ENCODE measurements at places on chromosomes 6 and 20.

DNA sequence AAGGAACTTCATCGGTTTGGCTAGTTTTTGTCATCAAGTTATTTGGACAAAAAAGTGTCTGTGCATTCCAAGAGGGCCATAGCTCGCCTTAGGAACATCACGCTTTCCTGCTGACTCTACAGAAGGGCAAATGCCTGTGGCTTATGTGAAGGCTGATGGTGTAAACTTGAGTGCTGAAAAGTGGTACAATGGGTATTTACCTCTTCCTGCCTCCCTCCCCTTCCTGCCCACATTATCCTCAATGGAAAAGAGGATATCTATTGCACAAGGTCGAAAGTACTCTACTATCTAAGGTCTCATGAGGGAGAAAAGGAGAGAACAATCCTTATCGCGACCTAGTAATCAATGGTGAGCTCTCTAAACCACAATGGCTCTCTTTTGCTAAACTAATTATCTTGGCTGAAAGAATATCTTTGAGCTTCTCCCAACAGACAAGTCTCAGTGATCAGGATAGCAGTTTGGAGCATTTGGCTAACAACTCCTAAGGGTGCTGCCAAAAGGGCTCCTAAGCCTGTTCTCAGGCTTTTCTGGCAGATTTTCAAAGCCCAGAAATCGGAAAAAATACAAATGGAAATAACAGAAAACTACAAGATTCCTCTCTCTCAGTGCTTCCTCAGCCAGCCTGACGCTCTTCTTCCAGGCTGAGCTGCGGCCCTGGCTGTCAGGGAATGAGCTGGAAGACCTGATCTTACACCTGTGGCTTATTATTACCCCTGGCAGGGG is 42.6 kb upstream of the ENPP1 start:
- no peak for DNase-seq

DNA sequence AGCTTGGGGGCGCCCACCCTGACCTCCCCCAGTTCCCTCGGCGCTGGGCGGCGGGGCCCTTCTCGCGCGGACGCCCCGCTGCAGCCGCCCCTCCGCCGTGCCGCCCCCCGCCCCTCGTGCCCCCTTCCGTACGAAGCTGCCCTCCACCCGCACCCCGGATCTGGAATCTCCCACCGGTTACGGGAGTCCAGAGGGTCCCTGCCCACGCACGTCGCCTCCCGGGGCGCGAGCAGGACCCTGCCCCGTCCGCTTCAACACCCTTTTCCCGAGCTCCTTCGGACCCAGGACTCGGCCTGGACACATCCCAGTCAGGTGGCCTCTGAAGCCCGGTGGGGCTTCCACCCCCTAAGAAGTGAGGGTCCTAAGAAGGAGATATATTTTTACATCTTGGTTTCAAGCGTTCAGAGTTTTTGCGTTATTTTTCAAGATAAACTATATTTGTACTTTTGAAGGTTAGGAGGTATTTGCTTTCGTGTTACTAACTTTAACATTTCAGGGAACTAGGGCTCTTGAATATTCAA is 506 bp downstream of the ARFGAP1 start:
- no peak for DNase-seq

DNA sequence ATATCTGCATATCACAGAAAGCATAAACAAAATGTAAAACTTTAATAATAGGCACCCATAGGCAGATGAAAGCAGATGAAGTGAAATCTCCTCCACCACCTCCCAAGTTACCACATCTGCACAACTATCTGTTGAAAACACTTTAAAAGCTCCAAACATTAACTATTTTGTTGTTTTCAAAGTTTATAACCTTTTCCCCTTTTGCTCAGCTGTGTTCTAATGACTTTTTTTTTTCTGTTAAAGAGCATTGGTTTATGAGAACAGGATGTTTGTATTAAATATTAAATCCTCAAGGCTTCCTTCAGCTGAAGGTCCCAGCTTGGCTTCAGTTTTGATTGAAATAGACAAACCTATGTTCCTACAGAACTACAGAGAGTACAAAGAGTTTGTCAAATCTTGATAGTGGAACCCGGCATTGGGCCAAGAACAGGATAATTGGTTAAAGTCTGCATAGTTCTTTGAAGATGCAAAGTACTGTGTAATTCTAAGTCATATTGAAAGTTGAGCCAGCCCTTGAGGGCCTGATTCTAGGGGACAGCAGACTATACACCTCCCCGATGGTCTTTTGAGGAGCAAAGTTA is 255.1 kb upstream of the JAG1 start:
- no peak for DNase-seq

GRCh38 chr20:1045860-1046418 is 43.8 kb upstream of the RSPO4 start:
- no peak for DNase-seq

DNA sequence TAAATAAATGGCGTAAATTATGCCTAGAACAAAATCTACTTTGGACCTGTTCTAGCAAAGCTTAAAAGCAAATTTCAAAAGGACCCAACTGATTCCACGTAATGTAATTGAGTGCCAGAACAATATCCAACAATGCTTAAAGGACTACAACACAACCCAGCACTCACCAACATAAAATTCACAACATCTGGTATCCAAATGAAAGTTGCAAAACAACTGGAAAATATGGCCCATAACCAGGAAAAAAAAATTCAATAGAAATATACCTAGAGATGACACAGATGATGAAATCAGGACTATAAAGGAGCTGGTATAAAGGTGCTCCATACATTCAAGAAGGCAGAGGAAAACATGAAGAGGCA is 14.1 kb downstream of the TUBB2B start:
- DNase-seq: no peak

DNA sequence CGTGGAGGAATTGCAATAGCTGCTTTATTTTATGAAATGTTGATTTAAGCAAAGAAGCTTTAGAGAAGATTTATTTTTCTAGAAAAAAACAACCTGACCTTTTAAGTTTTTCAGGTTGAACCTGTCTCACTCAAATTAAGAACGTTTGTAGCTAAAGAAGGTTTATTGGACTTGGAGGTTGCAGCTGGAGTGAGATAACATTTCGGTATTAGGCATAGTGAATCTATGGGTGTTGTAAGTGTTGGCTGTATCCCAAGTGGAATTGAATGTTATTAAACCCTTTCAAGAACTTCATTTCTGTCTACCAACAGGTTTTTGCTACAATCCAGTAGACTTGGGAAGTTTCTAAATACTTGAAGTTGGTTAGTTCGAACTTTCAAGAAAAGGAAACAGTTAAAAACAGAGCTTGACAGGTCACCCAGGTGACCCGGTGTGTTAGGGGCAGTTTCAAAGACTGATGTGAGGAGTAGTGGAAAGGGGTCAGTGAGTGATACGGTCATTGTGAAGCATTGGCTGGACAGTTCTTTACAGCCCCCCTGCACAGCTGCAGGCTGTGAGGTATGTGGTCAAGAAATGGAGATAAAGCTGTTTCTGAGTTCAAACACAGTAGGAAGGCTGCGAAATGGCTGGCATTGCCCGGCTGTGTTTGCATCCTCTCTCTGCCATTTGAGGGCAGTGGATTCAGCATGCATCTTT is 2.4 kb upstream of the TBCC start:
- no peak for DNase-seq

DNA sequence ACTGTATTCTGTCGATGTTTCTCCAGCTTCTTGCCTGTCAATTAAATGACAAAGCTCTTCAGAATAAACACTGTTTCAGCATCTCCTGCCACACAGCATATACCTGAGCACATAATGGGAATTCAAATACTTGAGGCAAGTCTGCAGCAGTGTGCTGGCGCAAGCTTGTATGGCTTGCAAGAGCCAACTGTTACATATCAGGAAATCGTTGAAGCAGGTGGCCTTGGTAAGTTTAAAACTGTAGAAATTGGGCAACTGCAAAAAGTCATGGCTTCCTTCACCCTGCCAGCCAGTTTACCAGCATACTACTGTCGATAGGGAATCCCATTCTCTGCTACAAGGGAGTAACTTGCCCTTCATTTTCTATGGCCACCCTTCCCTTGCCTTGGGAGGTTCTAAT is 23.0 kb downstream of the CPNE1 start:
- no peak for DNase-seq

DNA sequence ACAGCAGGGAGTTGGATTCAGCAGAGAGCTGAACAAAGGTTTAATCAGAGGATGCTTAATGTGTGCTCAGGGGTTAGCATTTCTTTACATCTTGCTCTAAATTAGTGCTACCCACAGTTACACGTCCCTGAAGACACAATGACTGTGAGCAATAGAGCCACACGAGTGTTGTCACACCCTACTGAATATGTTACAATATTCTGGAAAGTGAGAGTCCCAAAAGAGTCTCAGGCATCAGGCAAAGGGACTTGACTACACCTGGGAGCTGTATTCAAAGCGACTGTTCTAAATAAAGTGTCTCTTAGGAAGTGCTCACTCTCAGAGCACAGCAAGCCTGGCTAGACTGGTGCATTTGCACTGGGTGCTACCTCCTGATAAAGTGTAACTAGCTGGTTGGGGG is 108.7 kb downstream of the GRM4 start:
- DNase-seq: no peak

- DNase-seq: no peak
Measured at GRCh38 chr6:48613231-48613949, 502.4 kb upstream of the PTCHD4 start.
